ENCODE measurements at places on chromosomes 3 and 15.

DNA sequence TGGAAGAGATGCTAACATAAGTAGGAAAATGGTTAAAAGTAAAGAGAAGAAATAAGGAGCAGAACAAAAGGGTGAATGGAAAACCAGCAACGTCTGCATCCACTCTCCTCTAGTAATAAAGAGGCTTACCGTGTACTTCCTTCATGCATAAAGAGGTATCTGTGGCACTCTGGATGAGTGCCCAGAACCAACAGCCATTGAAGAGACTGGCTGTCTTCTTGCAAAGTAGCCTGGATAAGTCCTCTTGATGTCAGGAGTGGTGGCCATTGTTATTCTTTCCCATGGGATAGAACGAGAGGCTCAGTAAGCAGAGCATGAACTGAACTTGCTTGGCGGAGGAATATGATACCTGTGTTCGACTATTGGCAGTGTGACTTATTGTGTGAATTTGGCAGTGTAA, 186.2 kb upstream of the RASGRP1 start:
- no peak for DNase-seq

DNA sequence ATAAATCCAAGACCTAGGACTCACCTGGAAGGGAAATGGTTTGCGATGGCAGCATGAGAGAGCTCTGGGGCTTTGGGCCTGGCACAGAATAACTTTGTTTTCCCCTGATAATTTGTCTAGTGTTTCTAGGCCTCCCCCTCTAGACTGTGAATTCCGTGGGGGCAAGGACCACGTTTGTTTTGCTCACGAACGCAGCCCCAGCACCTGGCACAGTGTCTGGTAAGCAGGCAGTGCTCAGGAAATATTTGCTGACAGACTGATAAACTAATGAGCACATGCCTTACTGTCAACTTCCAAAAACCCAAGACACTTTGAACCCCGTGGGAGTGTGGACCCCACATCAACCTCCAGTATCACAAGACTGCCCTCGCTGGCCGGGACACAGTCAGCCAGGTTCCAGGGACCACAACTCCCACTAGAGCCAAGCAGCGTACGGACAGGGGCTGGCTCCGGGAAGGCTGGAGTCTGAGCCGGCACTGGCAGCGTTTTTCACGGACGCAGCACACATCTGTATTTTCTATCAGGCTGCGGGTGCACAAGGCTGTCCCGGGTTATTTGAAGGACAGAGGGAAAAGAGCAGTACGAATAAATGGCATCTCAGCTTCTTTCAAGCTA, 146.5 kb downstream of the XXYLT1 start:
- DNase-seq, result no peak

DNA sequence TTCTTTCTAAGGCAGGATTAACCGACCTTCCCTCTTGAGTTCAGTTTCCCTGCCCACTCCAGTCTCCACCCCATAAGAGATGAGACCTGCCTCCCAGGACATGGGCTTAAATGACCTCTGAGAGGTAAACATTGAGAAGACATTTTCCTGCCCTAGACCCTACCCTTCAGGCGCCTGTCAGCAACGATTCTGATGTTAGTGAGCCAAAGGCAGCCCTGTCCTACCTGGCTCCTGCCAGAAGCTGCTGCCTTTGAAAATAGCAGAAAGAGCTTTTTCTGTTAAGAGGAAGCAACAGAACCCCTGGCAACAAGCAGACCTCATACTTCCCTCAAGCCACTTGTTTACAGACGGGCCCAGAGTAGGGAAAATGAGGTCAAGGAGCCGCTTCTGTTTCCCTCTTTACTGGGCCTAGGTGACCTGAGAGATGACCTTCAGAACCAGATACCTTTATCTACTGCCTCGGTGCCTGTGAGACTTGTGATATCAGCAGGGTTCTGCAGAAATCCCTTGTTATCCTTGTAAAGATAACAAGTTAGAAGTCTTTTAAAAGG, 52.0 kb downstream of the CD200R1L start:
- DNase-seq, result no peak

- no peak for DNase-seq
Measured at GRCh38 chr3:56751056-56751707, 50.6 kb downstream of the ARHGEF3 start.

GRCh38 chr15:39132954-39133600, 447.8 kb upstream of the THBS1 start:
- DNase-seq, result no peak

DNA sequence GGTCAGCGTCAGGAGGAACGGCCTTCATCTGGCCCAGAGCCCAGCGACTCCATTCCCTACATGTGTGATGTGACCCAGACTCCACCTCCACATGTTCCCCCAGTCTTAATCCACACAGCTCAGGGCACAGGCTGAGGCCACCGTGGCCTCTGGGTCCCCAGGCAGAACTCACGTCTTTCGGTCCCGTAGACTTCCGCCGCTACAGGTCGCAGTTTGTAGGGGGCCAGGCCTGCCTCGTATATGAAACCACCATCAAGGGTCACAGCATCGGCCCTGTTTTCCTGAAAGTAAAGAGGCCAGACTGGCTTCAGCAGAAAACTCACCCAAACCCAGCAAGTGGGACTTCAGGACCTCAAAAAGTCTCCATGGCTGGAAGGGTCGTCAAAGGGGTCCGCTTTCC, 8.6 kb downstream of the LTF start:
- no peak for DNase-seq

- DNase-seq, result no peak
Measured at GRCh38 chr15:55224892-55225291, 28.2 kb upstream of the RSL24D1 start.

- no peak for DNase-seq
Measured at GRCh38 chr15:70437882-70438451, 325.4 kb downstream of the UACA start.

GRCh38 chr3:55487381-55488241, 505 bp upstream of the WNT5A start:
- no peak for DNase-seq

DNA sequence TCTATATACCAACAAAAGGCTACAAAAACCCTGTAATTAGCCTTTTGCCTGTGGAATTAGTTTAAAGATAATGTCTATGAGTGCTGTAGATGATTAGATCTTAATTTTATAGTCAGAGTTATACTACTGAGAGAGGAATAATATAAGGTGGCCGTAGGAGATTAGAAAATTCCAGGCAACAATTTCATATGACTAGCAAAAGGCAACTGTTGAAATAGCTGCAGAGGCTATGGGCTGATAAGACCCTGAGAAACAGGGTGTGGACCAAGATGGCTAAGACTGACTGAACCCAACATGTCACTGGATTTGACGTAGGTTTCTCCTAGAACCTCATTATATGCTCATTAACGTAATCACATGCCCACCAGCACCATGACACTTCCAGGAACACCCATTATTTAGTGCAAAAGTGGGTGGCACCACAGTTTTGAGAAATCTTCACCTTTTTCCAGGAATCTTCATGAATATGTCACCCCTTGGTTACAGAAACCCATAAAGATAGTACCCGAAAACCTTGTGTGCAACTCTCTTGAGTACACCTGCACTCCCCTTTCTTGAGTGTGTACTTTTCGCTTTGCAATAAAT, 29.1 kb upstream of the SCG3 start:
- no peak for DNase-seq

DNA sequence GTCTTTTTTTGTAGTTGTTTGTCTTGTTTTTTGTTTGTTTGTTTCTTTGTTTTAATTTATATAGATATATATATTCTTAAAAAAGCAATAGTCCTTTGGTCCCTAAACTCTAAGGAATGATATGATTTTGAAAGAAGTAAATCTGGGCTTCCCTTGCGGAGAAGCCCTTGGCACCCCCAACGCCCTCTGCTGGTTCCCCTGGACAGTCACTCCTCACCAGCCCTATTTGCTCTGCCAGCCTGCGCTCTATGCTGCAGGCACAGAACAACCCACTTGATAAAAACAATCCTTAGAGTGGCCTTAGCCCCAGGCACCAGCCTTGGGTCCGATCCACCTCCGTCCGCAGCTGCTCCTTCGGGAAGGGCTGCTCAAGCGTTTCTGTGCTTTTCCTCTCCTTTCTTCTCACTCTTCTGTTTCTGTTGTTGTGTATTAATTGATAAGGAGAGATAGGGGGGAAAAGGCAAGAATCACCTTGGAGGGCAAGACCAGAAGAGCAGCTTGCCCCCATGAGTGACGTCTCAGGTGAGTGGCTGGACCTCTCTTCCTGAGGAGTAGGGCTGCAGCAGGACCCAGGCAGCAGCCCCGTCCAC, 13.7 kb upstream of the PARP6 start:
- DNase-seq, result no peak
